ENCODE measurements at places on chromosomes 13 and 19.

DNA sequence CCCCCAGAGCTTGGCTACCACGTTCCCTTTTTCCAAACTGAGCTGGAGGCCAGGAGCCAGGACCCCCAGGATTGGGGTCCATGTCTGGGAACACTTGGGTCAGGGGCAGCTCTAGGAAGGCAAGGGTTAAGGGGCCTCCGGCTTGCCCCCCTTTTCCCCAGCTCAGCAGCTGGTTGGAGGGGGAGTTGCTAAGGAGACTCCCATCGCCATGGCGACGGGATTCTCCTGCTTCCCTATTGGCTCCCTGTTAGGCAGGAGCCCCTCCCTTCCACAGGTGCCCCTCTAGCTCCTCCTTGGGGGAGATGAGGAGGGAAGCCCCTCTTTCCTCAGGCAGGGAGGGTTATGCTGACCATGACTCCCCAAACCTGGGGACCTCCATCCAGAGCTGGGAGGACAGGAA, 33.9 kb downstream of the PDE4A start:
- DNase-seq, result peak; percentile 66

DNA sequence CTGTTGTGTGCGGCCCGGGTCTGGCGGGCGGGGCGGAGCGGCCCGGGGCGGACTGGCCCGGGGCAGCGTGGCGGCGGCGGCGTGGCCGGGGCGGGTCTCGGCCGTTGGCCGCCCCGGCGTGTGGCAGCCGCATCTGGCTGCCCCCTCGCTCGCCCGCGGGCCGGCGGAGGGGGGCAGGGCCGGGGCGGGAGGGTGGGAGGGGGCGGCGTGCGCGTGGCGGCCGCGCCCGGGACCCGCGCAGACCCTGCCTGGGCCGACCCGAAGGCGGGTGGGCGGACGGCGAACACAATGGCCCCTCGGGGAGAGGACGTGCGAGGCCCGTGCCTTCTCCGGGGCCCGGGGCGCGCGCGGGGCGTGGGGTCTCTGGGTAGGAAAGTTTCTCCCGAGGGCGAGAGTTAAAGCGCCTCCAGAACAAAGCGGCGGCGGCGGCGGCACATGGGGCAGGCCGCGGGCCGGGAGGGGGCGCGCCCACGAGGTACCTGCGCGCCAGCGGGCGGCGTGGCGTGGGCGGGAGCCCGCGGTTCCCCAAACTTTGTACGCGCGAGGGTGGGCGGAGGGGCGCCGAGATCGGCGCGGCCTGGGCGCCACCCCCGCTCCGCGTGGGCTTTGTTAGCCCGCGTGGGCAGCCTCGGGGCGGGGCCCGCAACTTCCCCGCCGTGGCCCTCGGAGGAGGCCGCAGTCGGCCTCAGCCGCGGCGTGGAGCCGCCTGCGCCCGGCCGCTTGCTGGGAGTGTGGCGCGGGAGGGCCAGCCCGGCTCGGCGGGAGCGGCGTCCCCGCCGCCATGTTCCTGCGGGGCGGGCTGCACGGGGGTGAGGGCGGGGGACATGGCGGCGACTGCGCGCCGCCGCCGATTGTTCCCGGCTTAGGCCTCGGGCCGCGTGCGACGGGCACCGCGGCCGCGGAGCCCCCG, 764 bp downstream of the MIR17HG start:
- peak; percentile 60 for DNase-seq

DNA sequence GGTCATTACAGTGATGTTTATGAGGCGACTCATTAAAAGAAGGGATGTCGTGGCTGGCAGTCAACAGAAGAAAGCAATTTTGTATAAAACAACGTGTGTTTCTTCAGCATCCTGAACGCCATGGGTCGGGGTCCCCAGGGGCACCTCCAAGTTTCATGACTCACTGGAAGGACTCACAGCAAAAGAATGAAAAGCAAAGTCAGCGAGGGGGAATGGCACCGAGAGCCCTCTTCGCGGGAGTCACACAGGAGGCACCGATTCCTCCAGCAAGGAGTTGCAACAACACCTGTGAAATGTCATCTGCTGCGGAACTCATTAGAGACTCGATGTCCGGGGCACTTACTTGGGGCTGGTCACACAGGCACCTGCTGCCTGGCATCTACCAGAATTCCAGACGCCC, 130.7 kb upstream of the PEG3 start:
- no peak for DNase-seq

DNA sequence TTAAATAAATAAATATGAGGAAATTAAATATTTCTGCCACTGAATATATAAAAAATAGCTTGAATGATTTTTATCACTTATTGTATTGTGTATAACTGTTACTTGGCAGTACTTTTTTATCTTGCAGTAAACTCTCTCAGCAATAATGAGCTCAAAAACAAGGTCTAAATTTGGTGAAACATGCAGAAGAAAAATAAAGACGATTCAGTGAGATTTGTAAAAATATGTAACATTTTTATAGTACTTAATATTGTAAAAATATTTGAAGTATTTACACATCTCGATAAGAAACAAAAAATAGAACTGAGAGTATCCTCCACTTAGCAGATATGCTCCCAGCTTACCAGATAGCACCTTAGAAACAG, 120.6 kb upstream of the MLNR start:
- no peak for DNase-seq

GRCh38 chr19:18486746-18487145, 35.1 kb downstream of the ELL start:
- no peak for DNase-seq

DNA sequence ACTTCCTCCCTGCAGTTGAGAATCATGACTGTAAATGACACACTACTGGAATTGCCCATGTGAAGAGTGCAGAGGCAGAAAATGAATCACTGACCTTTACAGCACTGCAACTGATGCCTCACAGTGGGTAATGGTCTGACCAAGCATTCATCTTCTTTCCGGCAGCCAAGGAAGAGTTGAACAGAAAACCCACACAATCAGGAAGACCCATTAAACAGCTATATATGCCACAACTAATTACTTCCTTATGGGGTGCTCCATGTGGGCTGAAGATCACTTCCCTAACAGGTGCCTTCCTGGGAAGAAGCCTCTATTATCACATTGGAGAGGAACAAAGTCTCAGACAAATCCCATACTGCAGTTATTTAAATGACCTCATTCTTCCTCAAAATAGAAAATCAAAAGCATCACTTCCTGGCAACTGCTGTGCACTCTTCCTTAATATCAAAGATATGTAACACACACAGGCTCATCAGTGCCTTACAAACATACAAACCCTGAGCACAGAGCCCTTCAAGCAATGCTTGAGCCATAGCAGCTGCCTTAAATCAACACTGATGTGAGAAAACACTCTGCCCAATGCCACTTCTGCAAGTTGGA, 45.8 kb downstream of the RUBCNL start:
- no peak for DNase-seq
